ENCODE measurements at places on chromosomes 3 and 15. TPM values are rescaled to one million over a fixed set of nuclear protein-coding genes. Genes with fewer than 3 reads are reported as not detected.

GRCh38 chr15:36707884-36708435 lies 128.5 kb downstream of the CDIN1 start:
- DNase-seq: no peak

- DNase-seq: no peak
These were observed 22.6 kb downstream of the CLDN18 start for GRCh38 chr3:138032567-138032966.

DNA sequence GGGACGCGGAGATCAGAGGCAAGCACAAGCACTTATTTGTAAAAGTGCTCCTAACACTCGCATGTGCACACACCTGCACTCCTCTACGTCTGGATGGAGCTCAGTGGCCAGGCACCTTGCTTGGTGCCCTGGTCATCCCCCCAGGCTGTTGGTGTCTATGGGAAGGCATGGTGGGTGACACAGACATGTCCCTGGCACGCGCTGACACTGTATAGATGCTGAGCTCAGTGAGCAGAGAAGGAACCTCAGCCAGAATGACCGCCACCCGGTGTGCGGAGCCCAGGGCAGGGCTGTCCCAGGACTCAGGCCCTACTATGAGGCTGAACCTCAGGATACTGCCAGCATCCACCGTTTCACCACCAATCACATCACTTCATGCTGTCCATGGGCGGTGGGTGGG lies 64.5 kb downstream of the NIPA2 start:
- DNase-seq: no peak

DNA sequence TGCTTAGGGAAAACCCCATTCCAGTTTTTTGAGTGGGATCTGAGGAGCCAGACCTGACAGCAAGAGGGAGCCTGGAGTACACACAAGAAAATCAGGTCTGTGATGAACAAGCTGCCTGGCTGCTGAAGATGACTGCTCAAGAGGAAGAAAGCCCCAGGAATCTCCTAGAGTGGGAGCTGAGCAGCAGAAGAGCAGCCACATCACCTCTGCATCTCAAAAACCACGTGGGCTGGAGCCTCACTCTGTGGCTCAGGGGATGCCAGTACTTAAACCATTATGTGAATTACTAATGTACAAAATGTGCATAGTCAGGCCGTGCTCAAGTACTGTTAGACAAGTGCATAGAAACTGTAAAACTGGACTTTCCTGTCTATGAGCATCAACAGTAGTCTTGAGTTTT lies 52.4 kb downstream of the SLC9A9 start:
- DNase-seq: no peak

- DNase-seq: no peak
These were observed 17.5 kb upstream of the ZBTB20 start for GRCh38 chr3:115164374-115165221.

- no peak for DNase-seq
These were observed 284.9 kb upstream of the TBC1D5 start for GRCh38 chr3:18027161-18027939.

- no peak for DNase-seq
These were observed 41.5 kb upstream of the TBL1XR1 start for GRCh38 chr3:177238686-177239216.

DNA sequence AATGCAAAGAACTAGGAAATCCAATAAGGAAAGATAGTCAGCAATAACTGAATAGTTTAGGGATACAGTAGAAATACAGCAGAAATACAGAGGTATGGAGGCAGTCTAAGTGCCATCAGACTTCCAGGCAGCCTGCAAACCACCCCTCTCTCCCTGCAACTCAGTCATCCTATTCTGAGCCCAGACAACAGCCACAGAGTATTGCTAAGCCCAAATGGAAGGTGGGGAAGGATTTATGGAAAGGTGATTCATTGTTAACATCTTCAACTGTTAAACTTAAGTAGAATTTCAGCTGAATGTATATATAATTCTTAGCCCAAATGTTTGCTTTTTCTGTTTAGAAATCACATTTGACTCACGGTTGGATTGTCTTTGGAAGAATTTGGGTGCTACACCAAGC lies 300.4 kb downstream of the RBMS3 start:
- no peak for DNase-seq

GRCh38 chr3:147157631-147158030 lies 248.7 kb downstream of the ZIC4 start:
- DNase-seq: no peak

DNA sequence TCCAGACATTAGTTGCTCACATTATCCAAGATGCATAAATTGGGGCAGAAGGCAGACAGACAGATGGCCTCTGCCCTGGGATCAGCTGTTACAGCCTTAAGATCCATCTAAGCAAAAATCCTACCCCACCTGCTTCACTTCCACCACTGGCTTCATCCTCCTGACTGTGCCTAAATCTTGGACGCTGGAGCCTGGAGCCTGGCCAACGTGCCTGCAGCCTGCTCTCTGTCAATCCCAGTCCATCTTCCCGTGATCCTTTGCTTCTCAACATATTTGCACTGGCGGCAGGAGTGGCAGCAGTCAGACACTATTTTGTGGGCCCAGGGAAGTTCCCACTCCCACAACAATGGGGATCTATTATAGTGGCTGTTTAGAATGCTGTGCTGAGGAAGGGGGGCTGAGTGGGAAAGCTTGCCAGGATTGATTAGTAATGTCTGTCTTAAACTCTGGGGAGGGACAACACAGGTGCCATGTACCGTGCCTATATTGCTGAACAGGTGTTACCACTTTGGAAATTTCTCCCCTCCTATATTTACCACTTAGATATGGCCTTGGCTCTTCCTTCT lies 121.2 kb downstream of the MEGF11 start:
- DNase-seq: no peak

DNA sequence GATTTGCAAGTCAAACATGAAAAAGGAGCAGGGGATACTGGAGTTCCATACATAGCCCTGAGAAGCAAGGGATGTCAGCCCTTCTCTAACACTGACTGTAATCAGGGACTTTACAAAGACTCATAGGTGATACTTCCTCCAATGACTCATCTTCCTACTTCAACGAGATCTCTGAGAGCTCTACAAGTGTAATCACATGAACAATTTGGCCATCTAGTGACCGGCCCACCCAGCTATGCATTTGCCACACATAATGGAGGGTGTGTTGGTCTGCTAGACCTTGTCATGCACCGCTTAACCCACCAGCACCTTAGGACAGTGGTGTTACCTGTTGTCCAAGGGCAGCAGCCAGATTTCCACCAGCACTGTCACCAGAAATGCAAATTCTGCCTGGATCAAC lies 75.3 kb downstream of the NCEH1 start:
- DNase-seq: no peak

- no peak for DNase-seq
These were observed 32.9 kb downstream of the CRYGS start for GRCh38 chr3:186511245-186511644.

GRCh38 chr3:143726727-143727126 lies 121.5 kb downstream of the SLC9A9 start:
- DNase-seq: no peak

The TM4SF1 gene
- not detected for total RNA-seq

The TRPM1 gene
- total RNA-seq: not detected

The GXYLT2 gene
- not detected for total RNA-seq

The ZNF385D gene
- total RNA-seq: not detected

The AGBL1 gene
- not detected for total RNA-seq

Measured in OCI-LY7 (cell line).